ENCODE measurements at places on chromosomes 7 and 10. TPM values are rescaled to one million over a fixed set of nuclear protein-coding genes. Genes with fewer than 3 reads are reported as not detected.

The CALHM2 gene
- 4.2 TPM for total RNA-seq

The CDNF gene
- total RNA-seq: 1.3 TPM

The C10orf105 gene
- total RNA-seq: not detected

The CYP3A4 gene
- not detected for total RNA-seq

The LRRN3 gene
- not detected for total RNA-seq

The INTS1 gene
- 51.8 TPM for total RNA-seq

The COMMD3 gene
- 48.5 TPM for total RNA-seq

The HOXA7 gene
- total RNA-seq: 5.2 TPM

The SPDYE16 gene
- not detected for total RNA-seq

The PLXNA4 gene
- total RNA-seq: 0.41 TPM

The DNAJB12 gene
- total RNA-seq: 35.8 TPM

The SYNPO2L gene
- not detected for total RNA-seq

The ICA1 gene
- 1.5 TPM for total RNA-seq

The ARHGEF35 gene
- total RNA-seq: 0.39 TPM

The SLC39A12 gene
- total RNA-seq: not detected

The AKR1C8 gene
- total RNA-seq: not detected

The PAPSS2 gene
- total RNA-seq: 17.1 TPM

The IRF5 gene
- total RNA-seq: 17.8 TPM

The HECTD2 gene
- total RNA-seq: 4.0 TPM

The CNTNAP2 gene
- 0.10 TPM for total RNA-seq

The DEPP1 gene
- total RNA-seq: 2.0 TPM

The ABCB4 gene
- total RNA-seq: not detected

The CAV2 gene
- 198 TPM for total RNA-seq

The PDK4 gene
- 25.7 TPM for total RNA-seq

The MICALL2 gene
- total RNA-seq: 21.9 TPM

The ADAM12 gene
- 4.3 TPM for total RNA-seq

The ZWINT gene
- total RNA-seq: 99.7 TPM

The STEAP4 gene
- total RNA-seq: not detected

The SYT15B gene
- 2.5 TPM for total RNA-seq

The ZP3 gene
- total RNA-seq: 14.0 TPM

The PIK3AP1 gene
- 0.55 TPM for total RNA-seq

The RPEL1 gene
- not detected for total RNA-seq

The SUN3 gene
- total RNA-seq: 0.09 TPM

The FOXI2 gene
- not detected for total RNA-seq

The MYPN gene
- total RNA-seq: 2.8 TPM
